Activated T-cell treated with anti-CD3 and anti-CD28 coated beads, Interleukin-2, amount 50 U/mL, for 72 hours (primary cell): ENCODE measurements at places on chromosomes 2 and 18.

DNA sequence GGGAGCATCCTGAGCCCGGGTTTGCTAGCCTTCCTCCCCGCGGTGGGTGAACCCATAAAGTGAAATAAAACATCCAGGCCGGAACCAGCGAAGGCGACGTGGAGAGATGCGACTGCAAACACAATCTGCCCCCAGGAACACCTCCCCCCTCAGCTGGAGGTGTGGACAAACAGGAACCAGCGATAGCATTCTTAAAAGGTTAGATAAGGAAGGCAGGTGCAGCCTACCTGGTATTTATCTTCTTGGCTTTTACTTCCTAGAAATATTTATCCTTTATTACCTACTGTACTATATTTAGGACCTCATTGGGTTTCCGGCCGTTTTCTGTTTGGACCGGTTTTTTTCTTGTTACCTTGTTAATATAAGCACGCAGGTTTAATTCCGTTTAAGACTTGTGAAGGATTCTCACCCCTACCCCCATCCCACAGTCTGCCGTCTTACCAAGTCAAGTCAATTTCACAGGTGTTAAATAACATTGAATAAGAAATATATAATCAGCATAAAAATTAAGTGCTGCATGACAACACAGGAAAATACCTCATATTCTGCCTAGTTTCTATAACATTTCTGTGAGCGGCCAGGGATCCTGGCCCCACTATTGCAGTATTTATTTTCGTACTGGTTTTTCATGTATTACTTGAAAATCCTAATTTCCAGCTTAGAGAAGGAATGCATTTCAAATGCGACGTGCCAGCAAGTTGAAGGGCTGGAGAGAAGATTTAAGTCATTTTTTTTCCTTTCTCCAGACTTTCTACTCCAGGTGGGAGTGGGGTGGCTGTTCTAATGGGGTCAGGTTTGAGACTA lies 224.0 kb upstream of the ID2 start:
- no peak for DNase-seq

- DNase-seq: no peak
These were observed 53.1 kb upstream of the HS6ST1 start for GRCh38 chr2:128371648-128372345.

GRCh38 chr2:85496436-85496835 lies 42.5 kb upstream of the MAT2A start:
- DNase-seq: no peak

DNA sequence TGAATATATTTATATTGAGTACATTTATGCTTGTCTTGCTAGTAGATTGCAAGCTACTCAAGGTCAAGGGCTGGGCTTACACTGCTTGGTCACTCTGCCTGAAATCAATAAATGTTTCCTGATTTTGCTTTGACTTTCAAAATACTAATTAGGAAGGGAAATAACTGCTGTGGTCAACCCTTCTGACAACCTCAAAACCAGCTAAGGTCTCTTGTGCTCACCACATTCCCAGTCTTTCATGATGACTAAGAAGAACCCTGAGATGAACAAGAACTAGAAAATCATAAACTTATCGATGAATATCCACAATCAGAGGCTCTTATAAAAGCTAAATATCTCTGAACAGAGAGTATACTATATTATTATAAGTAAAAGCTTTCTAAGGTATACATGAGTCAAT lies 33.3 kb downstream of the ABCB11 start:
- no peak for DNase-seq
